Right ventricle myocardium superior (tissue), 1 donor: ENCODE measurements at places on chromosomes 3 and 15. TPM values are rescaled to one million over a fixed set of nuclear protein-coding genes. Genes with fewer than 3 reads are reported as not detected.

GRCh38 chr3:15205934-15206661 is at the start of gene CAPN7:
TSS of gene CAPN7 (plus strand) at chr3:15206246. CDS start at chr3:15206496, 250 bp downstream.
- peak; percentile 98 for DNase-seq

Gene SH2D7
- total RNA-seq = not detected

GRCh38 chr3:142088522-142088921 is 60.8 kb downstream of the TFDP2 start:
- DNase-seq = no peak

- DNase-seq = no peak
These were observed 91.7 kb upstream of the PRICKLE2 start for GRCh38 chr3:64316971-64317370.

GRCh38 chr3:153885359-153885758 is 235.8 kb upstream of the ARHGEF26 start:
- DNase-seq = no peak

DNA sequence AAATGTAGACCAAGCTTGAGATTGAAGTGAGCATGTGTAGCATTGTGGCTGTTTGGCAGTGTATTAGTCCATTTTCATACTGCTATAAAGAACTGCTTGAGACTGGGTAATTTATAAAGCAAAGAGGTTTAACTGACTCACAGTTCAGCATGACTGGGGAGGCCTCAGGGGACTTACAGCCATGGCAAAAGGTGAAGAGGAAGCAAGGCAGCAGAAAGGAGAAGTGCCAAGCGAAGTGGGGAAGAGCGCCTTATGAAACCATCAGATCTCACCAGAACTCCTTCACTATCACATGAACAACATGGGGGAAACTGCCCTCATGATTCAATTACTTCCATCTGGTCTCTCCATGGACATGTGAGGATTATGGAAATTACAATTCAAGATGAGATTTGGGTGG is 8.6 kb upstream of the CERS3 start:
- DNase-seq = no peak

- DNase-seq = no peak
These were observed 116.2 kb downstream of the CHSY1 start for GRCh38 chr15:101135532-101136166.

Gene GABRG3
- total RNA-seq = not detected

DNA sequence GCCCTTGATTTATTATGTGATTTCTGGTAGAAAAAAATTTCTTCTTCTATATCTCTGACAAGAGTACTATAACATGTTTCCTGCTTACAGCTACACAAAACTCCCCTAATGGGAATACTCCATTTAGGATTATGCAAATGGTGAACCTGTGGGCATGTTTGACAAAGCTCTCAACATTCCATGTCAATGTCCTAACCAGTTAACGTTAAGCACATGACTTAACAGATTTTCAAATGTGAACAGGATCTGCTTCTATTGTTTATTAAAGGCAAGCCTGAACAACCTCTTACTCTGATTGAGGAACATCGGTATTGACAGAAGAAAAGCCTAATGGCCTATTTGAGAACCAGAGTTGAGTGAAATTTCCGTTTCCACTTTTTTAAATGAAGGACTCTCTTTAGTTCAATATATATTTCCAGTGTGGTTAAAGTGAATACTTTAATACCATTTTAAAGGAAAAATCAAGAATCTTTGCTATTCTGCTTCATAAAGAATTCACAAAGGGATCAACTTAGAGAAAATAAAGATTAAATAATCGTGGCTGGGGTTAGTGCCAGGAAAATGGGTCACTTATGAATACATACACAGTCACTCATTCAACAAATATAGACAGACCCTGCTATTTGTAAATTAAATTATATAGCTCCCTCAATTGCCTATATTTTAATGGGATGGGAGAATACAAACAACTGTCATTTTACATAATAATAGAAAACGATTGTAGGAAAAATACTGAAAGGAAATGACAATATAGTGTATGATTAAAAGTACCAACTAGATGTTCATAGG is 300.3 kb upstream of the CBLB start:
- no peak for DNase-seq

- no peak for DNase-seq
These were observed 16.2 kb downstream of the XIRP1 start for GRCh38 chr3:39176025-39176714.

DNA sequence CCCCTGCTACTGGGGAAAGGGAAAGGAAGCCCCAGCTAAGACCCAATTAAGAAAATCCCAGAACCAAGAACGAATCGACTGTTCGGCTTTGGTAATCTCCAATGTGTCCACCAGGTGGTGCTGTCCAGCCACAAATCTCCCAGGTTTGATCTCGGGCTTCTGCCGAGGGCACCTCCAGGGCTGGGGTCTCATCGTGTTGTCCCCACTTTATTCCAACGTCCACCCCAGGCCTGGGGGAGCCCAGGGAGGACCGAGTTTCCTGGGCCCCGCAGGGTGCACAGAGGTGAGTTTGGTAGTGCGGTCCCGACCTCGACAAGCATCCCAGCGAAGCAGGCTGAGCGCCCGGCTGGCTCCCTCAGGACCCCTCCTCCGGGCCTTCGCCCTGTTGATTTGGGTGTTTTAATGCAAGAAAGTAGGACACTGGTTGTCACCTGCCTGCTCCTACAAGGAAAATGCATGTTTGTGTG is 185.1 kb downstream of the GOLGA6L6 start:
- peak; percentile 74 for DNase-seq

DNA sequence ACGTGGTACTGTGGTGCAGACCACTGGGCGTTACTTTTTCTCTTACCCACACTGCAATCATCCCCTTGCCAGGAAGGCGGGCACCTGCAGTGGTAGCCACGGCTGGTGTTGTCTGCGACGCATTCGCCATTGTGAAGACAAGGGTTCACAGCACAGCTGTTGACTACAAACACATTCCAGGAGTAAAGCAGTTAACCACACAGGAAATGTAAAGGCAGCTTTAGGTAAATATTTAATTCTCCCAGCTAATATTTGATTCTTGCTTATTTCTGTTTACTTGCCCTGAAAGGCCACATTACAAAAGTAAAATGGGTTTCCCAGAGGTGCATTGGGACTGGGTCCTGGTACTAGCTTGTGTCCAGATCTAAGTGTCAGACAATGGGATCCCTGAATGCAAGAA is 45.4 kb downstream of the HEG1 start:
- no peak for DNase-seq

Gene ROPN1
- not detected for total RNA-seq

DNA sequence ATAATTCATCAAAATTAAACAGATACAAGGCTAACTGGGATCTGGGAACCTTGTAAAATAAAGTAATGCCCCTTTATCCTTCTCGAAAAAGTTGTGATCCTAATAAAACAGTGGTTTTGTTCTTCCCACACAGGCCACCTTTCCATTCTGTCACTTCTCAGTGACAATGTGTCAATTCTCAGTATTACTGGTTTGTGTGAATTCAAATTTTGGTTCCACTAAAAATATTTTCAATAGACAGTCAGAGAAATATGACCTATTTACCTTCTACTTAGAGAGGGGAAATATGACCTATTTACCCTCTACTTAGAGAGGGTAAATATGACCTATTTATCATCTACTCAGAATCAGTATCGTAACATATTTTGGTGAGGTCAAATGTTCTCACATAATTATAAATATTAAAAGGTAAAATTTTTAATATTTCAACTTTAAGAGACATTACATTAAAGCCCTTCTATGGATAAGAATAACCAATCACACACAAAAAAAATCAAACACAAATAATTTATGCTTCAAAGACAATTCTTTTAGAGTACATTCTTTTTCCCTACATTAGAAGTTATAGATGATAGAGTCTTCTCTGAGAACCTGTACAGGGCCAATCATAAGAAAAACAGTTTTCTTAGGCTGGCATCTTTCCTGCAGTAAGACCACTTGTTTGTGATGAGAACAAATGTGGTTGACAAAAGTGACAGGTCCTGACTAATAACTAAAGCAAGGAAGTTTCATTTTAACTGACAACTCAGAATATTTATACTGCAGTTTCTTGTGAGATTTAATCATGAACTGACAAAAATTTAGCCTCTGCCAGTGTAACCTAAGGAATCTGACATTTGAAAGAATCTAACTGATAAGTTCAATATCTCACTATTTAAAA is 323.3 kb downstream of the DIPK2A start:
- DNase-seq = no peak

Gene NUSAP1
- 2.3 TPM for total RNA-seq
